IMR-90 (cell line): ENCODE measurements at places on chromosomes 6 and 20. TPM values are rescaled to one million over a fixed set of nuclear protein-coding genes. Genes with fewer than 3 reads are reported as not detected.

DNA sequence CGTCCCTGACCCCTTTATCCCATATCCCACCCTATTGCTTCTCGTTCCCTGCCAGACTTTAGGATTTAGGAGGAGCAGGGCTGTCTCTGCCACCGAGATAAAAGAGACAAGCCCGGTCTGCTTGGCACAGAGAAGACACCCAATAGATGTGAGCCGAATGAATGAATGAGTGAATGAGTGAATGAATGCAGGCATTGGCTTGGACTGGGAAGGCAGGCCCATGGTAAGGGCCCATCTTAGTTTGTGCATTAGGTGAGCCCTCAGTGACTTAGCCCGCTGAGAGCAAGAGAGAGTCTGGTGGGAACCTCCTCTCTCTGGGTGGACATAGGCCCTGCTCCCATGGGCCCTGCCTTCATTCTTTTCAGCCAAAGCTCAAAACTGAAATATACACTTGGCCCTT lies 879 bp upstream of the BPIFB6 start:
- no peaks in the 10 kb centered on the region for H3K36me3 ChIP-seq
- DNase-seq, result no peak
- no peaks in the 10 kb centered on the region for H3K27me3 ChIP-seq
- H3K4me1 ChIP-seq, result no peaks in the 10 kb centered on the region

DNA sequence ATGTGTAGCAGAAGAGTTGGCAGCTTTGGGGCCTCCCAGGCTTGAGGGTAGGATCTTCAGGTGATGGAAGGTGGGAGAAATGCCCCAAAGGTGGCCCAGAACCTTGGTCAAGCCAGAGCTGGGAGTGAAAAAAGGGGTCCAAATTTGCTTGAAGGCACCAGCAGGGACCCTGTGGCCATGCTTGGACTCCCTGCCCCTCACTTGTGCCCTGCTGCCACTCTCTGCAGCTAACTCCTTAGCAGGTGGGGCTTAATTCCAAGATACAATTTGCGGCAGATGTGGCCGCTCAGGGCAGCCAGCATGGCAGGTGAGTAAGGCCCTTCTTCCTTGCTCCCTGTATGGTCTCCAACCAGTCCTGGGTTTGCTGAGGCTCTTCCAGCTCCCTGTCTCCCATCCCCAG lies 285.0 kb upstream of the RNF24 start:
- H3K4me3 ChIP-seq, result no peak overlapping the region
- no peaks in the 10 kb centered on the region for H3K4me1 ChIP-seq
- peaks cover 48% of the 10 kb centered on the region for H3K27me3 ChIP-seq
- H3K27ac ChIP-seq, result no peak overlapping the region

Gene SAMD3
- total RNA-seq, result 3.0 and 3.1 TPM in 2 replicates

- H3K27ac ChIP-seq, result no peak overlapping the region
- no peak for DNase-seq
- no peaks in the 10 kb centered on the region for H3K27me3 ChIP-seq
- no peak overlapping the region for H3K4me3 ChIP-seq
- H3K36me3 ChIP-seq, result no peaks in the 10 kb centered on the region
Measured at GRCh38 chr20:20012541-20012940, 4.6 kb upstream of the NAA20 start.

- H3K27me3 ChIP-seq, result no peaks in the 10 kb centered on the region
- no peak overlapping the region for H3K4me3 ChIP-seq
- H3K27ac ChIP-seq, result no peak overlapping the region
- H3K4me1 ChIP-seq, result peaks cover 6% of the 10 kb centered on the region; the same call in 1 of the 2 replicates
- no peaks in the 10 kb centered on the region for H3K36me3 ChIP-seq
Measured at GRCh38 chr20:9021699-9022098, 47.2 kb upstream of the PLCB4 start.

Gene UST
- total RNA-seq, result 13.8 and 14.4 TPM in 2 replicates

DNA sequence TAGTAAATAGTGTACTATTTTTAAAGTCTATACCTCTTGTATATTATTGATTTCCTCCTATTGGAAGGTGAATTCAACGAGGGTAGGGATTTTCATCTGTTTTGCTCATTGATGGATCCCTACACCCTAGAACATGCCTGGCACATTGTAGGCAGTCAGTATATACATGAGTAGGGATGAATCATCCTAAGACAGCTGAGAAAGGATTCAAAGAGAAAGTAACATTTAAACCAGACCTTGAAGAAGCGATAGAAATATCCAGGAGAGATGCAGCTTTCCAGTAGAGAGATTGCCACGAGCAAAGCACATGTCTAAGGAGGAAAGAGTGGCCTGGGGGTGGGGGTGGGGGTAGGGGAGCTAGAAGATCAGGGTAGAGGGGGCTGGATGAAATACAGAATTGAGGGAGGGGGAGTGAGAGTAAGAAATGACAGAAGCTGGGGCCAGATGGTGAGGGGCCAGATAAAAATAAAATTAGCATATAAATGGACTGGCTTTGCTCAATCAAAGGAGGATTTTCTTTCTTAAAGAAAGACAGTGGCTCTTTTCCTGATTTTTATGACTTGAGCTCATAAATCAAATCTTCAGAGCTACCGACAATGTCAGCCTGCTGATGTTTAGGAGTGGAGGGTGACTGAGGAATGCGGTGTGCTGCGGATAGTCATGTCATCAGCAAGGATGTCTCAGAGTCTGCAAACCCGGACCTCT lies 168.2 kb downstream of the SAMD5 start:
- H3K4me3 ChIP-seq, result no peak overlapping the region
- peak; percentile 52 for DNase-seq

- peak; percentile 52 for DNase-seq
- H3K4me3 ChIP-seq, result no peak overlapping the region
- H3K27ac ChIP-seq, result no peak overlapping the region
Measured at GRCh38 chr20:25294459-25295385, 46.8 kb downstream of the PYGB start.

- no peaks in the 10 kb centered on the region for H3K27me3 ChIP-seq
- no peak overlapping the region for H3K4me3 ChIP-seq
- H3K27ac ChIP-seq, result peak overlapping the region; percentile 74
- DNase-seq, result peak; percentile 84
Measured at GRCh38 chr20:53934421-53935343, 135.7 kb downstream of the BCAS1 start.

Gene LRP11
- total RNA-seq, result 63.8 and 74.7 TPM in 2 replicates

DNA sequence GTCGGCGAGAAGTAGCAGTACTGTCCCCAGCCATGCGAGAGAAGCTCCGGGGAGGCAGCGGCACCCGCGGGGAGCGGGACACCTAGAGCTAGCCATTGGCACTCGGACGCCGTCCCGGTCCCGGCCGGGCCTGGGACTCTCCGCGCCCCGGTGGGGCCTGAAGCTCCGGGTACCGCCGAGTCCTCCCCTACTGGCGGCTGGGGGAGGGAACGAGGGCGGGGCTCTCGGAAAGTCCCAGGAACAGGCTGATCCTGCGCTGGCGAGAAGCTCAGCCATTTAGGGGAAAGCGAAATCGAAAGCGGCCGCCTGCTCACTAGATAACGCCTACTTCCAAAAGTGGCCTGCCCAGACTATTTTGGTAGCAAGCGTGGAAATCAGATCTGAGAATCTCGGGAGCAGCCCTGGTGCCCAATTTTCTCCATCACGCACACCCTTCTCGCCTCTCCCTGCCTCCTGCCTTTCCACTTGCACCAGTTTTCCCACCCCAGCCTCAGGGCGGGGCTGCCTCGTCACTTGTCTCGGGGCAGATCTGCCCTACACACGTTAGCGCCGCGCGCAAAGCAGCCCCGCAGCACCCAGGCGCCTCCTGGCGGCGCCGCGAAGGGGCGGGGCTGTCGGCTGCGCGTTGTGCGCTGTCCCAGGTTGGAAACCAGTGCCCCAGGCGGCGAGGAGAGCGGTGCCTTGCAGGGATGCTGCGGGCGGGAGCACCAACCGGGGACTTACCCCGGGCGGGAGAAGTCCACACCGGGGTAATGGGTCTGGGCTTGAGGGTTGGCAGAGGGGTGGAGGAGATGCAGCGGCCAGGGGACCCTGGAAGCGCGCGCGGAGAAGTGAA lies at the start of the genes PSMB9 and TAP1:
Gene PSMB9 (plus strand): TSS at position 652 of the 835 bp plus-strand sequence. CDS start 38 bp downstream, at position 690.
Gene TAP1 (minus strand): TSS at position 164 of the 835 bp plus-strand sequence. CDS start 68 bp downstream, at position 96.
- peaks cover 4% of the 10 kb centered on the region for H3K4me1 ChIP-seq
- H3K27me3 ChIP-seq, result no peaks in the 10 kb centered on the region
- peak; percentile 90 for DNase-seq
- H3K27ac ChIP-seq, result peak within 1 kb of the TSS; percentile 75
- peaks cover 13% of the 10 kb centered on the region for H3K36me3 ChIP-seq

GRCh38 chr6:78117966-78118365 lies 465.1 kb downstream of the MEI4 start:
- no peaks in the 10 kb centered on the region for H3K27me3 ChIP-seq
- H3K36me3 ChIP-seq, result no peaks in the 10 kb centered on the region
- no peaks in the 10 kb centered on the region for H3K4me1 ChIP-seq
- no peak for DNase-seq
- H3K4me3 ChIP-seq, result no peak overlapping the region

- DNase-seq, result no peak
- no peaks in the 10 kb centered on the region for H3K27me3 ChIP-seq
- H3K4me3 ChIP-seq, result no peak overlapping the region
- peaks cover 46% of the 10 kb centered on the region for H3K36me3 ChIP-seq
Measured at GRCh38 chr20:35510951-35511735, 18.3 kb downstream of the C20orf173 start.

Gene PRKN
- total RNA-seq, result 0.18 and 0.28 TPM in 2 replicates

DNA sequence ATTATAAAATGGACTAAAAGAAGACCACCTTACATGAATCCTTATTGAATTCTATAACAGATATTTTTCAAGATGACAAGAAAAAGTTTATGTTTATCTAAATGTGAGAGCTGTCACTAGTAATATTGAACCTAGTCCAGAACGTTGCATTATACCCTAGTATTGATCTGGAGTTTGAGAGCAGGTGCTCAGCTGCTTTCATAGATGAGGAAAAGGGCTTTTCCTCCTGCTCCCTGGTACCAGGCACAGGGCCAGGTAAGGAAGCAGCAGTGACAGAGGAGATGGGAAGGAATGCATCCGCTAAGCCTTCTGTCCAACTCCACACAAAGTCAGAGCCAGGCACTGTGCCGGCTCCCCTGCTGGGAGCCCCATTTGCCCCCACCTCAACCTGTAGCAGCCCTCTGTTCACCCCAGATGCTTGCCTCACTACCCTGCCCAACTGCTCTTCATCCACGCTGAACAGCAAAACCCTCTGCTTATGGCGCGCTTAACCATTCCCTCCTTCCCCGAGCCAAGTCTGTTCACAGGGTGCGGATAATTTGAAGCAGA lies 393.1 kb downstream of the FRK start:
- H3K27me3 ChIP-seq, result no peaks in the 10 kb centered on the region
- no peaks in the 10 kb centered on the region for H3K4me1 ChIP-seq
- no peaks in the 10 kb centered on the region for H3K36me3 ChIP-seq
- H3K27ac ChIP-seq, result no peak overlapping the region

DNA sequence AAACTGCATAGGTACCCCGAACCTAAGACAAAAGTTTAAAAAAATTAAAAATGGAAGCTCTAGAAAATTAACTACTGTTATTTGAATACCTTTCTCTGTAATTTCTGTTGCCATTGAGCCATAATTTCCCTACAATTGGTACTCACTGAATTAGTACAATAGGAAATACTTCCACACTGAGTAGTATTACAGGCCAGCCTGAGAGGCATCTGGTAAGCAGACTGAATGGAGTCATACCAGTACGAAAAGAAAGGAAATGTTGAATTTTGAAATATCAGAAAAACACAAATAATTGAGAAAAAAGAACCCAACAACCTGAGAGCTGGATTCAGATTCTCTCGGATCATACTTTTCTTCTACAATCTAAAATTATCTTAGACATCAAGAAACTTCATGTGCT lies 791.3 kb downstream of the TENT5A start:
- no peaks in the 10 kb centered on the region for H3K4me1 ChIP-seq
- DNase-seq, result no peak
- no peaks in the 10 kb centered on the region for H3K27me3 ChIP-seq
- H3K4me3 ChIP-seq, result no peak overlapping the region
- H3K36me3 ChIP-seq, result no peaks in the 10 kb centered on the region

- no peaks in the 10 kb centered on the region for H3K27me3 ChIP-seq
- no peaks in the 10 kb centered on the region for H3K4me1 ChIP-seq
- no peaks in the 10 kb centered on the region for H3K36me3 ChIP-seq
- DNase-seq, result peak; percentile 6
- no peak overlapping the region for H3K4me3 ChIP-seq
- no peak overlapping the region for H3K27ac ChIP-seq
Measured at GRCh38 chr6:88376768-88377387, 210.7 kb upstream of the CNR1 start.

- H3K36me3 ChIP-seq, result no peaks in the 10 kb centered on the region
- no peak overlapping the region for H3K4me3 ChIP-seq
- peak; percentile 38 for DNase-seq
- peaks cover 3% of the 10 kb centered on the region; the same call in 1 of the 2 replicates for H3K4me1 ChIP-seq
- H3K27ac ChIP-seq, result no peak overlapping the region
Measured at GRCh38 chr20:49320460-49320859, 42.6 kb upstream of the ZNFX1 start.

DNA sequence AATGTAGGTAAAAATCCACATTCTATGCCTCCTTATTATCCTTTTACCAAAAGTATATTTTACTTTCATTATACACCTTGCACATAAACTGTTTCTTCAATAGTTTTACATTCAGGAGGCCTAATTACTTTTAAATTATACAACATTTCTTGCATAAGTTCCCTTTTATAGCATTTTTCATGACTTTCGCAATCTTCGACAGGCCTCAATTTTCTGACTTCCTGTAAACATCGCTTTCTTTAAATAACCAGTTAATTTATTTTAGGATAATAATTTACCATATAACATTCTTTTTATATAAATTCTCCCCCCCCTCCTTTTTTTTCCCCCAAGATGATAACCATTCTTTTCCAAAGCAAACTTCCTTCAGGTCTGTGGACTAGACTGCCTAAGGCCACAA lies 9.2 kb downstream of the SLC35A1 start:
- no peak overlapping the region for H3K4me3 ChIP-seq
- H3K27ac ChIP-seq, result no peak overlapping the region
- no peaks in the 10 kb centered on the region for H3K27me3 ChIP-seq
- H3K36me3 ChIP-seq, result peaks cover 17% of the 10 kb centered on the region

DNA sequence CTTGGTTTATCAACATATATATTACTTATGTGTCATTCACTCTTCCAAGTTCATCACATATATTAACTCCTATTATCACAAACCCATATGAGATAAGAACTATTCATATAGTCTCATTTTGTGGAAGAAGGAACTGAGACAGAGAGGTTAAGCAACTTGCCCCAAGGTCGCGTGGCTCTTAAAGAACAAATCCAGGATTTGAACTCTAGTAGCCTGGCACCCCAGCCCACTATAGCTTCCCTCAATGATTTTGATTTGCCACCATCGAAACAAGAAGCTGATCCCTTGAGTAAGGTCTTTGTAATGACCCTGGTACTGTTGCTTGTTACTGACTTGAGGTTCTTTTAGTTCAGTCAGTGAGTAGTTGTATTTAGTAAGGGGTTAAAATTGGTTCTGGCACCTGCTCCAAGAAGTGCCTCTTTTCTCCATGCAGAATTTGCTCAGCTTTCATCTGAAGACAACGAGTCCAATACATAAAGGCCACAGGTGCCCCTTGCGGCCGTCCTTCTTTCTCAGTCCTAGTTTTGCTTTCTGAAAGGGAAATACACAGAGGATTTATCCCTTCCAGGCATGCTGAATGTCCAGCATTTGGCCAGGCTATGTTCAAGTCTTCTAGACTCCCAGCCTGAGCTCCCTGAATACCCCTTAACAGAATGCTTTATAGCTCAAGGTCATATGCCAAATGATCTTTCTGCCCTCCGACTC lies 253.0 kb downstream of the TBC1D7 start:
- H3K27ac ChIP-seq, result no peak overlapping the region
- H3K4me1 ChIP-seq, result no peaks in the 10 kb centered on the region
- no peak for DNase-seq
- no peaks in the 10 kb centered on the region for H3K36me3 ChIP-seq
- no peaks in the 10 kb centered on the region for H3K27me3 ChIP-seq

Gene SLC4A11
- 0.28 and 0.36 TPM in 2 replicates for total RNA-seq
